ENCODE measurements at places on chromosomes 7 and 10. TPM values are rescaled to one million over a fixed set of nuclear protein-coding genes. Genes with fewer than 3 reads are reported as not detected.
A peak's percentile ranks its signal among the peaks of the same experiment; 100 is the strongest.

Gene MYO1G
- 0.54 TPM for total RNA-seq

Gene NRP1
- total RNA-seq = 100 TPM

Gene ADCYAP1R1
- 0.71 TPM for total RNA-seq

Gene CRHR2
- total RNA-seq = 2.4 TPM

Gene CYP2C19
- total RNA-seq = not detected

Gene CPA1
- total RNA-seq = not detected

- no peak overlapping the region for H3K27ac ChIP-seq
- peaks cover 5% of the 10 kb centered on the region for H3K36me3 ChIP-seq
- no peak overlapping the region for H3K4me3 ChIP-seq
- H3K4me1 ChIP-seq = peaks cover 30% of the 10 kb centered on the region
- H3K27me3 ChIP-seq = peaks cover 19% of the 10 kb centered on the region
These were observed 58.1 kb upstream of the LBX1 start for GRCh38 chr10:101287183-101287996.

DNA sequence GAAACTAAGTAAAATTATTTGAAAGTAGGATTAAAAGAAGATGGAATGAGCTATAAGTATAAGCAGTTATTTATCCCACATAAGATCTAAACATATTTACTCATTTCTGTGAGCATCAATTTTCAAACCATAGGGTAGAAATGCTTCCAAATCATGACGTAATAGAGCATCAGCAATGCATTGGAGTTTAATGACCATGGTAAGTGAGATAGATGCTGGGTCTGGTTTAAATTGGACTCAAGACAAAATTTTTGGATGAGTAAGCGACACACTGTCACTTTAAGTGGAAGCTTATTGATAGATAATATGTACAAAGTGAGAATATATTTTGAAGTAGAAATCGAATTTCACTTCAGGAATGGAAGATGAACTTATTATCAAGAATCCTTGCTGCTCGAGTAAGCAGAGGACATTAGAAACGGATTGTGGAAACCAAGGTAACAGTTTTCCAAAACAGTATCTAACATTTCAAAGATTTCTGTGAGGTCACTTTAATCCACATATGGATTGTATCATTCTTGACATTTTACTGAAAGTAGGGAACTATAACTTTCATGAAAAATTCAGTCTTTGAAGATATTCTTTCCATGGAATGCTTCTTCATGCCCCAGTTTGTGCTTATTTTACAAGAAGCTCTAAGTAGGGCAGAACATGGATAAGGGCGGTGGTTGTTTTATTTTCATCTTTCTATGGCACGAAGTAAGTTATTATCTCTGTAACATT, 85.8 kb downstream of the AGMO start:
- no peaks in the 10 kb centered on the region for H3K36me3 ChIP-seq
- H3K27ac ChIP-seq = no peak overlapping the region
- H3K4me3 ChIP-seq = no peak overlapping the region
- peaks cover 5% of the 10 kb centered on the region for H3K4me1 ChIP-seq

DNA sequence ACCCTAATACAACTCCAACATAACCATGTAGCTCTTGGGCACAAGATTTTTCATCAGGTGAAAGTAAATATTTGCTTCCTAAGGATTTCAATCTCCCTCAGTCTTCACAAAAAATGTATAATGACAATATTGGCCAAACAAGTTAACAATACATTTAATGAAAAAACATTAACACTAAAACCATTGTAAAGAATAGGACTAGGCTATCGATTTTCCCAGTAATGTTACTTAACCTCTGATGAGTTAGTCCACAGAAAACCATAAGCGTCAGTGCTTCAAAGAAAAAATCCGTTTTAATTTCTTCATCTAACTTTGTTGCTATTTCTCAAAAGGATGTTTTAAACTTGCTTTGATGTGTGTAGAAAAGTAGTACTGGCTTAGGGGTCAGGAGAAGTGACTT, 1.2 kb downstream of the ZNF33B start:
- peaks cover 11% of the 10 kb centered on the region for H3K4me1 ChIP-seq
- peak overlapping the region; percentile 93 for H3K27ac ChIP-seq
- H3K36me3 ChIP-seq = no peaks in the 10 kb centered on the region

GRCh38 chr7:24503506-24503905, 69.7 kb upstream of the PALS2 start:
- no peak for DNase-seq
- peaks cover 5% of the 10 kb centered on the region for H3K36me3 ChIP-seq
- H3K4me3 ChIP-seq = no peak overlapping the region
- no peak overlapping the region for H3K27ac ChIP-seq
- peaks cover 3% of the 10 kb centered on the region for H3K27me3 ChIP-seq

DNA sequence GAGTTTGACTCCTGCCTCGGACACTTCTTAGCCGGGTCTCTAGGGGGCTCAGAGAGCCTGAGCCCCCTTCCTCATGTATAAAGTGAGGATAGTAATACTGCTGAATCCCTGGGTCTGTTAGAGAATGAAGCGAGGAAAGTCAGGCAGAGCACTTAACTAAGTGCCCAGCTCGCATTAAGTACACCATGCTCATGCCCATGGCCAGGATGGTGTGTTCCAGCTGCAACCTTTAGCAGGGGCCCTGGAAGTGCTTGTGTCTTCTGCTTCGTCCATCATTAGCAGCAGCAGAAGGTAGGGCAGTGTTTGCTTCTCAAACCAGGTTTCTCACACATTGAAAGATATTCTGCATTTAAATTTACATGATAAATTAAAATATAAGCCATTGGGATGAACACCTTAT, 27.3 kb upstream of the WDFY4 start:
- H3K27me3 ChIP-seq = peaks cover 2% of the 10 kb centered on the region
- no peaks in the 10 kb centered on the region for H3K36me3 ChIP-seq
- no peak overlapping the region for H3K4me3 ChIP-seq
- H3K4me1 ChIP-seq = peaks cover 8% of the 10 kb centered on the region

DNA sequence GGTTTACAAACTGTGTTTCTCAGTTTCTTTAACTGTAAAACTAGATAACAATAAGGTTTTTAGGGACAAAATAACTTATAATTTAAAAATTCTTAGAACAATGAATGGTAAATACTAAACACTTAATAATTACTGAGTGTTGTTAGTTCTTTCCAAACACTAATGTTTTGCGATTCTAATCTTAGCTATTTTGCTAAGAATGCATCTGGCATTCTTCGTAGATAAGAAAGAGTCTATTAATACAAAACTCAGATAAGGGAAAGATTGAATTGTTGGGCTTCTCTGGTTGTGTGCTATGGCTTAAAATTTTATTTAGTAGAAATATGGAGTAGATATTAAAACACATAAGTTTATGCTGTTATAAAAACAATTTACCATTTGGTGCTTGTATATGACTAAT, 45.4 kb downstream of the TMEM229A start:
- H3K36me3 ChIP-seq = no peaks in the 10 kb centered on the region
- no peaks in the 10 kb centered on the region for H3K27me3 ChIP-seq
- H3K27ac ChIP-seq = no peak overlapping the region
- H3K4me1 ChIP-seq = no peaks in the 10 kb centered on the region
- no peak for DNase-seq
- H3K4me3 ChIP-seq = no peak overlapping the region

DNA sequence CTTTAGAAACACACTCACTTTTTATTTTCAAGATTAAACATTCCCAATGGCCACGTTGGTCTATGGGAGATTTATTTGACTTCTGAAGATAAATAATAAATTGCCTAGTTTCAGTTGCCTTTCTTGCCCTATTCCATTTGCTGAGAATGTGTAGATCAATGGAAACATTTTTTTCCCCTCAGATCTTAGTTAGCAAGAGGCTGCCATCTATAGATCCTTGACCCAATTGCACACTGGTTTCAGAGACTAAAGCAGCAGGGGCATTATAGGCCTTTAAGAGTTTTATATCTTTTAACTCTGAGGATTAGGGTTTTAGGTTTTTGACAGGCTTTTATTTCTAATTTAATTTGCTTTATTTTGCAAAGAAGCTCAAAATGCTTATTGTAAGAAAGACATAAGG, 163.2 kb upstream of the GPR26 start:
- no peak overlapping the region for H3K4me3 ChIP-seq
- H3K36me3 ChIP-seq = peaks cover 5% of the 10 kb centered on the region
- DNase-seq = no peak

DNA sequence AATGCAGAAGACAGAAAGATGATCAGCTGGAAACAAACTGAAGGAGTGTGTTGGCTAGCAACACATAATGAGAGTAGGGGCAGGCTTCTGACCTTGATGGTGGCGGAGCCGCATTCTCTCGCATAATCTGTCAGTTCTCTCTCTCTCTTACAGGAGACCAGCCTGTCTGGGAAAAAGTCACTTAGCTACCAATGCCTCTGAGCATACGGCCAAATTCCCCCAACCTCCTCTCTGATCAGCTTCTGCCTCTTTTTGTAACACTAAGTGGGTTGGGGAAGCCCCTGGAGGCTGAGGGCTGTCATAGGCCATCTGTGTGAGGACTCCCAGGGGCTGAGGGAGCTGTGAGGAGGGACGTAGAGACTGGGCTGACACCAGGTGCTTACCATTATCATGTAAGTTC, 104.6 kb downstream of the HIPK2 start:
- H3K27ac ChIP-seq = peak overlapping the region; percentile 45
- H3K36me3 ChIP-seq = peaks cover 5% of the 10 kb centered on the region
- peak; percentile 75 for DNase-seq
- H3K4me3 ChIP-seq = peak overlapping the region; percentile 65
- no peaks in the 10 kb centered on the region for H3K27me3 ChIP-seq

GRCh38 chr7:112538726-112539255, 58.0 kb downstream of the LSMEM1 start:
- no peak overlapping the region for H3K27ac ChIP-seq
- no peaks in the 10 kb centered on the region for H3K27me3 ChIP-seq
- no peak overlapping the region for H3K4me3 ChIP-seq
- no peaks in the 10 kb centered on the region for H3K36me3 ChIP-seq

GRCh38 chr10:3990307-3990706, 205.3 kb upstream of the KLF6 start:
- H3K36me3 ChIP-seq = no peaks in the 10 kb centered on the region
- H3K27me3 ChIP-seq = peaks cover 5% of the 10 kb centered on the region
- H3K4me1 ChIP-seq = no peaks in the 10 kb centered on the region
- DNase-seq = no peak
- H3K27ac ChIP-seq = no peak overlapping the region
- no peak overlapping the region for H3K4me3 ChIP-seq

GRCh38 chr10:44316922-44317215, 68.0 kb downstream of the CXCL12 start:
- DNase-seq = no peak
- peaks cover 5% of the 10 kb centered on the region for H3K36me3 ChIP-seq
- no peaks in the 10 kb centered on the region for H3K27me3 ChIP-seq
- no peaks in the 10 kb centered on the region for H3K4me1 ChIP-seq
